NCI-H1436 (cell line): ENCODE measurements at places on chromosomes 12 and 14.

- DNase-seq, result no peak
Observed at GRCh38 chr14:68379510-68380328, 413.1 kb downstream of the ZFP36L1 start.

GRCh38 chr12:6777386-6777785 is 5.1 kb downstream of the LAG3 start:
- DNase-seq, result no peak

DNA sequence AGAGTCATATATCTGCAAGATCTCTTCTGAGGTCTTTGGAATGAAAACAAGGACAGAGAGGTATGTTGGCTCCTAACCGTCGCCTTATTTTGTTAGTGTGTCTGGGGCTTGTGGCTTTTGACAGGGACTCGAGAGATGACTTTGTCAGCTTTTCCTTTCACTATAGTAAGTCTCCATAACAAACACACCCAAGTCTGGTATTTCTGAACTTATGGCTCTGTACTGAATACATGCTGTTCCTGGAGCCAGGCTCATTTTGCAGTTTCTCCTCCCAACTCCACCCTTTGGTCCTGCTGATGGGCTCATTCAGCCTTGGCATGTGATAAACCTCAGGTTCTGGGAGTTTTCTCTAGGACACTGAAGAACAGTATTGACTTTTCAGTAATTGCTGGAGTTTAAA is 27.7 kb upstream of the TMED10 start:
- no peak for DNase-seq

DNA sequence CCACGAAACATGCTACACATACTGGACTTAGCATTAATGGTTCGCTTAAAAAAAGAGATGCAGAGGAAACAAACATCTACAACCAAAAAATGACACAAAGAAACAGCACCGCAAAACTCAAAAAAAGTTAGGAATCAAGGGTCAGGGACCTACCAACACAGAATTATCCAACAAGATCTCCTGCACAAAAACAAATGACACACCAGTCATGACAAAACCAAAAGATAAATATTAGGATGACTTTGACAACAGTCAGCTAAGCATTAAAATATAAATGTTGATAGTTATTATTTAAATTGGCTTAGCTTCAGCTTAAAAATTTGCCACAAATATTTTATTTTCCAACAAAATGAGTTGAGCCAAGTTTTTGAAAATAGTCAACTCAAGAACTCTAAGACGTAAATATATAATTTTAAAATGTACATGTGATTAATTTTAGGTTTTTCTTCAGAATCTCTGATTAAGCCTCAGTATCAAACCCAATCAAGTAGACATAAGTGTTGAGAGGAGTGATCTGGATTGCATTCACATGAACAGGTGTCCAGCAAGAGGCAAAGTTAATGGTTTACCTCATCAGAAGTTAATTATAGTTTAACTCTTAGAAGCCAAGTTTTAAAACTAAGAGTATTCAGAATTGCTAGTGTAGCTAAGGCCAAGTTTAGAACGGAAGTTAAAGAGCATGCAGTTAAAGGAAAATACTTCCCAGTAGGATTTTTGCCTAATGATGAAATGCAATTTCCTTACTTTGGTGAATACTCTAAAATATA is 79.9 kb downstream of the HEATR5A start:
- no peak for DNase-seq

- no peak for DNase-seq
Observed at GRCh38 chr12:131312793-131313545, 359.3 kb downstream of the ADGRD1 start.

GRCh38 chr14:58078068-58078467 is 73.9 kb downstream of the ARMH4 start:
- no peak for DNase-seq

DNA sequence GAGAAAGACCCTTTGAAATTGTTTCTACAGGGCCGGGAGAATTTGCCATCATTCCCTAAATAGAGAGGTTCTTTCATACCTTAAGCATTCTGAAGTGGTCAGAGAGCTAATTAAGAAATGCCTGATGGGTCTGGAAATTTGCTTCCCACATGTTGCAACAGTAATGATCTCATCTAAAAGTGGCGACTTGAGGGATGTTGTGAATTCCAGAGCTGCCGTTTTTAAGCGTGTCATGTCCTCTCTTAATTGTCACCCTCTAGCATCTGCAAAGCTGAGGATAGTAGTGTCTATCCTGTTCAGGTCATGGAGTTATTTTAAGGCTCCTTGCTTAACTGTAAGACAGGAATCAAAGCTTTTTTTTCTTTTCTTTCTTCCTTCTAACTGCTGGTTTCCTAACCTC is 60.4 kb downstream of the FOS start:
- no peak for DNase-seq

GRCh38 chr12:73053893-73054292 is 781.7 kb downstream of the TRHDE start:
- DNase-seq, result no peak

DNA sequence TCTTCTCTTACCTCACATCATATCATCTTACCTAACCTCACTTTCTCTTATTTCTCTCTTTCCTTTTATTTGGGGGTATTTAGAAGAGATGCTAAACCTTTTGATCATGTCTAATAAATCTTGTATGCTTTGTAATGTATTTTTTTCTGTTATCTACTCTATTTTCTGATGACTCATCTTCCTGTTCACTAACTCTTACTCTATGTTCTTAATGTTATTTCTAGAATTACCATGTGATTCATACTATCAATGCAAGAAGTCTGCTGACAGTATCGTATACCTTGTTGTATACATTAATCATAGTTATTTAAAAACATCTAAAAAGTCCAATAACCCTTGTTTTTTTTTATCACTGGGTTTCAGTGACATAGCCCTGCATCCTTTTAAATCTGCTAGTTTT is 62.3 kb downstream of the MGAT4C start:
- DNase-seq, result no peak

DNA sequence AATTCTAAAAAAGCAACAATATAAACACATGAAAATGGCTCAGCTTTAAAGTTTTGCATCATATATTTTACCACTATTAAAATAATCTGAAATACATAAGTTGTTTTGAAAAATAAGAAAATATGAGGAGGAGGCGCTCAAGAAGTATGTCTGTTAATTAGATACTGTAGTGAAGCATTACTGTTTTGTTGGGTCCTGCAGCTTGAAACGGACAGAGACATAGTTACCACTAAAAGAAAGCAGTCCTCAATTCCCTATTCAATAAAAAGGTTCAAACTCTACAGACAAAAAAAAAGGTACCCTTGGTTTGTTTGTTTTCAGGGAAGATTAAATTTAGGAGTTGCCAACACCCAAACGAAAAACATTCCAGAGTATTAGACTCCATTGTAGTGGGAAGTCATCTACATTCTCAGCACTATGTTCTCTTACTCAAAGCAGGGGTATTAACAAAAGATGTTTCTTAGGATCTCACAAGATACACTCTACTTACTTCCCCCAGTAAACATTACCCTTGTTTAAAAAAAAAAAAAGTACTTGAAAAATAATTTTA is 3.0 kb downstream of the PAWR start:
- no peak for DNase-seq

- no peak for DNase-seq
Observed at GRCh38 chr12:91947459-91947858, 198.2 kb downstream of the BTG1 start.

DNA sequence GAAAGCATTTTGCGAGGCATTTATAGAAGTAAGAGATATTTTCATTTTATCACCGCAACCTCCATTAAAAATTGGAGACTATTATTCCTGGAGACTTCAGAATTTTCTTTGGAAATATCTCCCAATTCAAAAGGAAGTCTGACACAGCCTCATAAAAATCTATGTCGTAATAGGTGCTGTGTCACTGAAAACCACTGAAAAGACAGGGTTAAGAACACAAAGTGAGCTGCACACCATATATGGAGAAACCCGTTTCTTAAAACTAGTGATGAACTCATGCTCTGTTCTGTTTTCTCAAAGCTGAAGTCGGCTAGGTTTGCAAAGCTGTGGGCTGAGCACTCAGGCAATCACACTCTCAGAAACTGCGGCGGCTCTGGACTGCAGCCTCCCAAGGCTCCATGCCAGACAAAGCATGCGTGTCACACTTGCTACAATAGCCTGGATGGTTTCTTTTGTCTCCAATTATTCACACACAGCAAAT is at the start of gene GLIPR1:
TSS of gene GLIPR1 (plus strand) at position 287 of the 481 bp plus-strand sequence. CDS start at position 413, 126 bp downstream.
- DNase-seq, result no peak

- no peak for DNase-seq
Observed at GRCh38 chr12:1703771-1704722, 13.2 kb downstream of the ADIPOR2 start.

DNA sequence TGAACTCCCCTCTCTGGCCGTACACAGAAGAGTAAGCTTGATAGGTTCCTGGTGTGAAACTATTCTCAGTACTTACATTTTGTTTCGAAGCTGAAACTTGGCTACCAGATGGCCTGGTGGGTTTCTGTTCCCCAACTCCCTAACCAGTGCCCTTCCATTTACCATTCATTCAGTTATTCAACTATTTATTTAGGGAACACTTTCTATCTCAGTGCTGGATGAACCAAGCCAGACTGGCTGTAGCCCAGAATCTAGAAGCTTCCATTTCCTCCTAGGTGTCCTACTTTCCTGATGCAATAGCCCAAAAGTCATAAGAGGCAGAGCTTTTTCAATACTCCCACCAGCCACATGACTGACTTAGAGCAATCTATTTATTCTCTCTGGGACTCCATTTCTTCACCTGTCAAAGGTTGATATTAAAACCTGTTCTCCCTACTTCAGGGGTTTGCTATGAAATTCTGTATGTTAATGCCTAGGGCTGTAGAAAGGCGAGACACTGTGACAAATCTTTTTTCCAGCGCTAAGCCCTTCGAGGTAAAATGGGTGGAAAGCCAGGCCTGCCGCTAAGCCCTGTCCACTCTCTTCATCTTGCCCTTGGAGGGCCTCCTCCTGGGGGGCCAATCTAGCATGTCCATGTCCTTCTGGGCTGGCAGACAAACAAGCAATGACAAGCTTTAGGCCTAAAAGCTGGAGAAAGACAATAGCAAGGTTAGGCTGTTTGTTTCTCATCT is 8.1 kb upstream of the IRF2BPL start:
- no peak for DNase-seq

- peak; percentile 49 for DNase-seq
Observed at GRCh38 chr14:106848330-106849121, 1322.1 kb downstream of the TMEM121 start.

DNA sequence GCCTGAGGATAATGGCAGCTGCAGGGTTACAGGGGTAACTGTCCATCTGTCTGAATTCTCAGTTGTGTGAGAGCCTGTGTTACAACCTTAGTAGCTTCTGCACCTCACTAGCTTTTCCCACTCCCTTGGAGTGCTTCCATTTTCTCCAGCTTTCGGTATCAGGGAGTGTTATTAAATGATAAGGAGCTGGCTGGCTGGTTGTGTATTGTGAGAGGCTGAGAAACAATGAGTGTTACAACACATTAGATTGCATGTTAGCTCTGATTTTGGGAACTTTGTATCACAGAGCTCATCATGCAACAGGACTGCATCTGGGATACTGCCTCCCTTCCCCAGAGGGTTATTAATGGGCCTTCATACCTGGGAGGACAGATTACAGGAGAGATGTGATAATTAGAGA is 723.7 kb downstream of the DIO2 start:
- DNase-seq, result no peak

GRCh38 chr14:50311337-50311971 is 575 bp downstream of the L2HGDH start:
- no peak for DNase-seq

DNA sequence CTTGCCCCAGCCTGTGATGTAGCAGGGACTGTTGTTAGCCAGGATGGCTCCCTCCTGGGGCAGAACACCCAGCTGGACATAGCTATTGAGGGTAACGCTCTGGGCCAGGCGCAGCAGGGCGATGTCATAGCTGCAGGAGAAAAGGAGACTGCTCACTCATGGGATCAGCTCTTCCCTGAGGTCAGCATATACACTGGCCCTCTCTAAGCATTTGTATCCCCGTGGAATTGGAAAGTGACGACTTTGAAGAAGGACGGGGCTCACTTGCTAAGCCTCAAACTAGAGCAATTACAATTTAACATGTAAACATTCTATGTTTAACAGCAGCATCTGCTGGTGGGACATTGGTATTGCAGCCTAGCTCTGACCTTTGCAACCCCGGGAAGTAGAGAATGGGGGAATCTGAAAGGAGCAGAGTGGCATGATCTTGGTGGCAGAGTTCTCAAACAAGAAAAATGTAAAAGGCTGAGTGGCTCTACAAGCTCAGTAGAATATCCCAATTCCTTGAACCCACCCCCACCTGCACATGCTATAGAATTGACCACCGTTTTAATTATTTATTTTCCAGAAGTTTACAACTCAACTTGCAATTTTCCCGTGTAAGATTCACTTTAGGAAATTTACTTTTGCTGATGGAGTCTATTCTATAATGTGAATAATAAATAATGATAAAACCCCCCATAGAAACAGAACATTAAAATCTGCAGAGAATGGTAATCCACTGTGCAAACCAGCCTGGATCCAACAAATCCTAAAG is 5.0 kb downstream of the CELA1 start:
- DNase-seq, result peak; percentile 75

- DNase-seq, result no peak
Observed at GRCh38 chr14:100289916-100290606, 16.2 kb downstream of the SLC25A29 start.

- no peak for DNase-seq
Observed at GRCh38 chr12:18629916-18630315, 107.9 kb downstream of the PLCZ1 start.

DNA sequence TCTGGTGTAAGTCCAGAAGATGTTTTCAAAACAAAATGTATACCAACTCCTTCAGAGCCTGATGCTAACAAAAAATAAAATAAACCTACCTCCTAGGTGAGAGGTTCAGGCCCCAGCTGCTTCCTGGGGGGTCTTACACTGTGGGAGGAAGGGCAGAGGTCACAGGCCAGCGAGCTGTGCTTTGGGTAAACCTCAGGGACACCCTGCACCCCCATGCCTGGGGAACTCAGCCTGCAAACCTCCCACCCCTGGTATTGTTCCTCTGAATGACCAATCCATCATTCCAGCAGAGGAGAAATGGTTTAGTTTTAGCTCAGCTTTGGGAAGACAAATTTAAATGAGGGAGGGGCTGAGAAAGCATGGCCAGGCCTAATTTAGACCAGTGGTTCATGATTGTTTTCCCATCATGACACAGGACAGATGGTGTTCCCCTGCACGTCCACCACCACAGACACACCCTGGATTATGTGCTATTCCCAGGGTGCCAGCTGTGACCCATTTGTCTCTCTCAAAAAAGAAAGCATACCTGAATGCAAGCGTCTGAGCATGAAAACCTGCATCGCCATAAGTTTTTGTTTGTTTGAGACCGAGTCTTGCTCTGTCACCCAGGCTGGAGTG is 14.5 kb upstream of the TFCP2 start:
- no peak for DNase-seq

DNA sequence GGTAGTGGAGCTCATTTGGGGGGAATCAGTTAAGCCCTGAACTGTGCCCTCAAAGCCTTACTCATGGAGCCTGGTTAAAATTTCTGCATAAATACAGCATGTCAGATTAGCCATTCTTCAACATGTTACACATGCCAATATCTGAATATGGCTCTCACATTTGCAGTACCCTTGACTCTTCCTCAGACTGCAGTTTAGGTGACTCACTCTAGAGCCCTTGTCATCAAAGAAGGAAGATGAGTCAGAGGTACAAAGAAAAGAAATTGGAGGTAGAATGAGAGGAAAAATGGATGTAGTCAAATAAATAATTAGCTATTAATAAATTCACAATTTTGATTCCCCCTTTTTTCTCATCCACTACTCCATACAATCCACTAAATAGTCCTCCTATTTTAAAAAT is 23.6 kb upstream of the OR4K2 start:
- no peak for DNase-seq
